ENCODE measurements at places on chromosomes 6 and 20.

- no peak for DNase-seq
These were observed 157.7 kb upstream of the AKAP12 start for GRCh38 chr6:151082079-151082478.

DNA sequence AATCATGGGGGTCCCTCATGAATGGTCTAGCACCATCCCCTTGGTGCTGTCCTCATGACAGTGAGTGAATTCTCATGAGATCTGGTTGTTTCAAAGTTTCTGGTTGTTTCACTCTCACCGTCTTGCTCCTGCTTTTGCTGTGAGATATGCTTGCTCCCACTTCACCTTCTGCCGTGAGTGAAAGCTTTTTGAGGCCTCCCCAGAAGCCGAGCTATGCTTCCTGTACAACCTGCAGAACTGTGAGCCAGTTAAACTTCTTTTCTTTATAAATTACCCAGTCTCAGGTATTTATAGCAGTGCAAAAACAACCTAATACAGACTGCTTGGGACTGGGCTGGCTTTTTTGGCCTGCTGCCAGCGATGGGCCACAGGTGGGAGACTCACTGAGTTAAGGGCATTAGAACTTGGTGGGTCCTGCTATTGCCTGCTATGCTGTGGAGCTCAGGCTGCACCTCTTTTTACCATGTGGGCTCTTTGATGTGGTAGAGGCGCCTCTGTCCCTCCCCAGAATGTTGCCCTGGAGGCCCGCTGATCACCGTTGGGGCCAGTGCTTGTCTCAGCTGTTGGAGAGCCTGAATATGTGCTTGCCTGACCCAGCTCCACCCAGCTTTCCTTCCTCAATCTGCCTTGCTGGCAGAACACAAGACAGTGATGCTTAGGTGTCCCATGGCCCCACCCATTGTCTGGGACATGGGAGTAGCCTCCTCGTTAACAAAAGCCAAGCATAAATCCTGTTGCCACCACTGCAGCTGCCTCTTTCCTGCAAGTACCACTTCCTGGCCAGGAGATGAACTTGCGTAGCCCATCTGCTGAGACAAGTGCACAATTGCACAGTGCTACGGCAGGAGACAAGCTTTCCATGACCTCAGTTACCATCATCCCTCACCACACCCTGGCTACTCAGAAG, 47.1 kb downstream of the IGF2R start:
- no peak for DNase-seq

GRCh38 chr6:28880519-28880893, 43.3 kb downstream of the TRIM27 start:
- no peak for DNase-seq

- DNase-seq, result no peak
These were observed 28.4 kb downstream of the FOXA2 start for GRCh38 chr20:22555791-22556564.

- DNase-seq, result no peak
These were observed 268.8 kb downstream of the TMEM242 start for GRCh38 chr6:157054531-157054979.

DNA sequence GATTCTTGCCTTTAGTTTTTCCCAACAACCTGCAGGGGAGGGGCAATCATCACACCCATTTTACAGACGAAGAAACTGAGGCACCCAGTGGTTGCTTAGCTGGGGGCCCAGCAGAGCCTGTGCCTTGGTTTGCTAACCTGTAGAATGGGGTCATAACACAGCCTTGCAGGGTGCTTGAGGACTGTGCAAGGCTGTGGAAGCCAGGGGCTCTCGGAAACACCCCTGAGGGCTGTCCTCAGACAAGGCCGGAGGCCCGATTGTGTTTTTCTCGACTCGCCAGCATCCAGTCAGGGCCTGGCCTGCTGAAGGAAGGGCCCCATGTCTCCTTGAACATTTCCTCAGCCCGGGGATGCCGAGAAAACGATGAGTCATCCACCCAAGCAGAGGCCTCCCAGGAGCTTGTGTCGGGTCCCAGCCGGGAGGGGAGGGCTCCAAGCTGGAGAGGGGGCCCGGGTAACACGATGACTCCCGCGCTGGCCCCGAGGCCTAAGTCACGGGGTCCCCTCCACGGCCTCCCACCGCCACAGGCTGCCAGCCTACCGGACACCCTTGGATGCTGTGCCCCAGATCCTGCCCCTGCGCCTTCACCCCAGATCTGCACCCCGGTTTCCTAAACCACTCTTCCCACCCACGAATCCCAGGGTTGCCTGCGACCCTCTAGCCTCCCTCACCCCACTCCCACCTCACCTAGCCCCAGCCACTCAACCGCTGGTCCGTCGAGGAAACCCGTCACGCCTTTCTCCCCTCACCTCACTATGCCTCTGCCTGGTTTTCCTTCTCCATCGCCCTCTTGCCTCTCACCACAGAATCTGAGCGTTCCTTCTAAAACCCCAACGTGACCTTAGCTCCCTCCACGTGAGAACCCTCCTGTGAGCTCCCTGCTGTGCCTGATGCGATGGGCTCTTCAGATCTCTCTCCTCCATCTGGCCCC, 10.6 kb downstream of the NOL4L start:
- DNase-seq, result no peak

GRCh38 chr20:12112089-12112474, 194.4 kb downstream of the BTBD3 start:
- no peak for DNase-seq

DNA sequence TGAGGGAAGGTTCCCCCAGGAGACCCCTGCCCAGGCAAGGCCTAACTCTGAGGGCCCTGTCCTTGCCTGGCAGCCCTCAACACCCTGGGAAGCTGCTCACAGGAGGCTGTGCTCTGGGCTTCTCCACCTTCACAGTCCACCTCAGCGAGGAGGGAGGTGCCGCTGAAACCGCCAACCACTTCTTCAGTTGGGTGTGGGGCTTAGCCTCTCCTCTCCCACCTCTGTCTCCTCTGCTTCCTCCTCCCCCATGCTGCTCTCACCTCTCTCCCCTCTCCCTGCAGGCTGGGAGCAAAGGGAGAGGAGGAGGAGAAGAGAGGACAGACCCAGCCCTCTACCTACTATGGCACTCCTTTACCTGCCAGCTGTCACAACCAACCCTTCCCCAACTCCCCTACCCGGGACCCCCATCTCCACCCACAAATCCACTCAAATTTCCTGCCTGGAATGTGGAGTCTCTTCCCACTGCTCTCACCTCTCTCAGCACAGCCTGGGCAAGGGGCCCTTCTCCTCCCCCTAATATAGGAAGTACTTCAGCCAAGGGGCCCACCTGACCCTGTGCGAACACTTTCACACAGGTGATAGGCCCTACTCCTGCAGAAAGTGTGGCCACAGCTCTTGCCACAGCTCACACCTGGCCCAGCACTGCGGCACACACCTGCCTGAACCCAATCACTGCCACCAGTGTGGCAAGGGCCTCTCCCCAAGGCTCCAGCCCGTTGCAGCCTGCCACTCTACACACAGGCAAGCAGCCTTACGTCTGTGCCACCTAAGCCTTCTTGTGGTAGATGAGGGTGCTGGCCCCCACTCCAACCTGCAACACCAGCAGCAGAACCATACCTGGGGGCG, 7.2 kb downstream of the RING1 start:
- DNase-seq, result no peak

DNA sequence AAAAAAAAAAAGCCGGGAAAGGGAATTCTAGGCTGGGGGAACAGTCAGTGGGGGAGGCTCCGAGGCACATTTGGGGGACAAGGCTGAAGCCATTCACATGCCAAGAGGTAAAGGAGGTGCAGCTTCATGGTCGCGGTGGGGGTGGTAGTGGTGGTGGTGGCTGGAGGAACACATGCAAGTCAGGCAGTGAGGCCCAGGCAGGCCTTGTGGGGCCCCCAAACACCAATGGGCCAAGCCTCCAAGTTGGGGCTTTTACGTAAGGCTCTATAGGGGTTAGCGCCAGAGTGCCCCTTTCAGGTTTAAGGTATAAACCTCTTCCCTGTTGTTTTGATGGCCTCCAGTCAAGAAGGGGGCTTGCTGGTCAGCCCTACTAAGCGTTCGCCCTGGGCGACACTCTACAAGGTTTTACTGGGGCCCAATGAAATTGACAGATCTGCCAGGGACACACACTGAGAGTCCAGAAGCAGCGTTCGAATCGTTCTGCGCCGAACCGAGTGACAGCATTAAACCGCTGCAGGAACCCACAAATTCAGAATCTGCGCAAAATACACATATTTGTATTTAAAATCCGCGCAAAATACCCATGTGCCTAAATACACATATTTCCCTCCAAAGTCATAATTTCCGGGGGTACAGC, 818 bp upstream of the AP5S1 start:
- no peak for DNase-seq

DNA sequence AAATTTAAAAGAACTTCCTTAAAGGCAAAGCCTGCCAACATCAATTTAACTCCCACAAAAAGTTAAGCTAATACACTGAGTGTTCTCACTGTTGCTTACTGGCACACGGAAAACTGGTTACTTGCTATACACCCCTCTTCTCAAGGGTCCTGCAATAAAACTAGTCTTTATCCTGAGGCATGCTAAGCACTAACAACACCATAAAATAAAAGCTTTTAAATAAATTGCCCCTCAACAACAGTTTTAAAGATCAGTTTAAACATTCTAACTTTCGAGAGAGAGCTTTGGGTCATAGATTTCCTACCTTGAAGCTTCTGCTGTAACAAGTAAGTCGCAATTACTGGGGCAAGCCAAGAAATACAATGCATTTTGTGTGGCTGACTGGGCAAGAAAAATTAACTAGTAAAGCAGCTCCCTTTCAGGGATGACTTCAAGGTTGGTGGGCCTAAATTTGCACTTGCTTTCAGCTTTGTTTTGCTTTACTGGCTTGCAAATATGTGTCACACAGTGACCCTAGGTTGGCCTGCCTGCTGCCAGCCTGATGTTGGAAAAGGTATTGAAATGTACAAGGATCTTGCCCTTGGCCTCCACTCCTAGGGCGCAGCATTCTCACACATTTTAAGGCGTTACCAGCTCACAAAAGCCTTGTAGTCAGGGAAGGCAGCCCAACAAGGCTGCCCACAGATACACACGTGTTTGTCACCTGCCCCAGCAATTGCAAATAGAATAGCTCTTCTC, 4.0 kb upstream of the HEY2 start:
- no peak for DNase-seq

DNA sequence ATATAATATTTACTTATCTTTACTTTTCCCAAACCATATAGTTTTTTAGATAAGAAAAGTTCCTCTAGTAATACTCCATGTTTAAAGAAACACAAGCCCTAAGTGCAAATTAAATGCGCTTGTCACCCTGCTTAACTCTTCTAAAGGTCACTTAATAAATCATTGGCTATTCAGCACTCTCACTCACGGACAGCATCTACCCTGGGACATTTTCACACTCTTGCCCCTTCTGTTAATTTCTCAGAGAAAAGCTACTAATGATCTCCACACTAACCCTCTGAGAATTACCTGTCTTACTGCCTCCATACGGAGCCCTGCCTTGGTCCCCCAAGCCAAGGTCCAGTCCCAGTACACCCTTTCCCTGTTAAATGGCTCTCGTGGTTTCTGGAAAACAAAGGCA, 102.2 kb downstream of the NRN1 start:
- no peak for DNase-seq

- DNase-seq, result no peak
These were observed 21.0 kb downstream of the PNLDC1 start for GRCh38 chr6:159821122-159821521.

DNA sequence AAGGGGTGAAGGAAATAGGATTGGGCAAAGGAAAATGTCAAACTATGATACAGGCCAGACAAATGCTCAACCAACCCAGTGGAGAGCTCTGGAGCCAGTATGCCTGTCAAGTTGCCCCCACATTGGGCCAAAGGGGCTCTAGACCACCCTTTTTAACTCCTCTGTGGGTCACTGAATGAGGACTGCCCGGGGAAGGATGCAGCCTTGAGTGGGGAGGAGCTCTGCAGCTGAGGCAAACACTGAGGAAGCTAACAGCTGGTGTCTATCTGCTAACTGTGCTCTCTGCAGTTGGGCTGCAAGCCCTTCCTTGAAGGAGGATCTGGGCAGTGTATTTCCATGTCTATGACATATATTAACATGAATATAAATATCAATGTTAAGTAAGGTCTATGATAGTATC, 98.4 kb upstream of the PRSS16 start:
- DNase-seq, result no peak

DNA sequence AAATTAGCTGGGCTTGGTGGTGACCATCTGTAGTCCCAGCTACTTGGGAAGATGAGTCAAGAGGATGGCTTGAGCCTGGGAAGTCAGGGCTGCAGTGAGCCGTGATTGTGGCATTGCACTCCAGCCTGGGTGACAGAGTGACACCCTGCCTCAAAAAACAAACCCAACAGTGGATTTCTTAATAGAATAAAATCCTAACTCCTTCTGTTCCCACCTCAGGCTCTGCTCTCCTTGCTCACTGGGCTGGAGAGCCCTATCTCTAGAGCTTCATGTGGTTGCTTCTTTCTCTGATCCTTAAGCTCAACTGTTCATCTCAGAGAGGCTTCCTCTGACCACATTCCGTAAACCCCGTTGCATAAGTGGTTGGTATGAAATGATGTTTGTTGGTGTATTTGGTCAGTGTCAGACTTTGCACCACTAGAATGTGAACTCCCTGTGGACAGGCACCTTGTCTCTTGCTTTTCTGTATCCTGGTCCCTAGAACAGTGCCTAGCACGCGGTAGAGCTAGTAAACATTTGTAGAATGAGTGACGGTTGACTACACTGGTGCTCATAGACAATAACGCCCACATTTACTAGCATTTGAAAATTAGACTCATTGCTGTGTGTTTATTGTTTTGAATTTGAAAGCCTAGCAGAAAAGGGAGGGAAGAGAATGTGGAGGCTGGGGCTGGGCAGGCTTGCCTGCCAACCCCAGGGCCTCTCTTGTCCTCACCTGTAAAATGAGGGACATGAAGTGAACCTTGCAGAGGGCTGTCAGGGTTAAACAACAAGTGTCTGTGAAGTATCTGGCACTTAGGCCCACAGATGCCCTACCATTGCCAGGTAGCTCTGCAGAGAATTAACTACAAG, 4.2 kb downstream of the MAPRE1 start:
- DNase-seq, result no peak

- no peak for DNase-seq
These were observed 231.9 kb downstream of the LAMA2 start for GRCh38 chr6:129114636-129115391.

DNA sequence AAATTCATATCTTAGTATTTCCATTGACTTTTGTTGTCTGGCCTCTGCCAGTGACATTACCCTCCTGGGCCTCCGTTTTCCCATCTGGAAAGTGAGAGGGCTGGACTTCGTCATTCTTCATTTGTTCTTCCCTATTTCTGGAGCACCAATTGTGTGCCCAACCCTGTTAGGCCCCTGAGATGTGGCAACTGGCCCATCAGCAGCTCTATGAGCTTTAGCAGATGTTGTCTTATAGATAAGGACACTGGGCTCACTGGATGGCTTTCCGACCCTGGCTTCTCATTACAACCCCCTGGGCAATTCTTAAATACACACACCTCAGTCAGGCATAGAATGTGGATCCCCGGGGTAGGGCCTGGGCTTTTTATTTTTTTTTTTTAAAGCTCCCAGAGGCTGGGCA, 14.7 kb downstream of the PABPC1L start:
- no peak for DNase-seq

GRCh38 chr6:106069478-106069877, 16.7 kb upstream of the PRDM1 start:
- no peak for DNase-seq
